Endothelial cell of umbilical vein (primary cell): ENCODE measurements at places on chromosomes 12 and 14. TPM values are rescaled to one million over a fixed set of nuclear protein-coding genes. Genes with fewer than 3 reads are reported as not detected.

DNA sequence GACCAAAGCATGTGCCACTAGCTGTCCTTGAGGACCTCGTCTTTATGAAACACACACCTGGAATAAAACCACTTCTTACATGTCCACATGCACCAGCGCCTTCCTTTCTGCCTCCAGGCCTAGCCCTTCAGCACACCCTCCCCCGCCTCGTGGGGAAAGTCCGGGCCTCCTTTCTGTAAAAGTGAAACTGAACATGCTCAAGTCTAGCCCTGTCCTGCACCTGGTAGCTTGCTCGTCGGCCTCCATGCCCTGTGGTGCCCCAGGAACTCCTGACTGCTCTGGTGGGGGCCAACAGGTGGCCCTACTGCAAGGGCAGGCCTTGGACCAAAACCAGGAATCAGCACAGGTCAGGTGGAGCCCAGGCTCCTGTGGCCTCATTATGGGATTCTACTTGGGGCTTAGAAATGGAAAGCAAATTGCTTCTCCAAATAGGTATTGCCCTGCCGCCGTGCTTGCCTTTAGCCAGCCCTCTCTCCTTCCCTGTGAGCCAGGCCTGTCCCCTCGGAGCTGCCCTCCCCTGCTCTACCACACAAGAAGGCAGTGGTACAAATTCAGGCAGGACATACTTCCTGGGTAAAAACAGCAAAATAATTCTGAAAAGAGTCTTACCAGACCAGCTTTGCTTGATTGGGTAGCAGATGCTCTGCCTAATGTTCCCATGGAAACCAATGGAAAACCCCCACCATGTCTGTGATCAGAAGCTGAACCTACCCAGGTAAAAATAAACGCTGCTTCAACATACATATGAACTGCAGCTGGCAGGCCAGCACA, 43.5 kb downstream of the ERH start:
- DNase-seq = no peak

The ANKS1B gene
- 0.38 and 0.42 TPM in 2 replicates for total RNA-seq

DNA sequence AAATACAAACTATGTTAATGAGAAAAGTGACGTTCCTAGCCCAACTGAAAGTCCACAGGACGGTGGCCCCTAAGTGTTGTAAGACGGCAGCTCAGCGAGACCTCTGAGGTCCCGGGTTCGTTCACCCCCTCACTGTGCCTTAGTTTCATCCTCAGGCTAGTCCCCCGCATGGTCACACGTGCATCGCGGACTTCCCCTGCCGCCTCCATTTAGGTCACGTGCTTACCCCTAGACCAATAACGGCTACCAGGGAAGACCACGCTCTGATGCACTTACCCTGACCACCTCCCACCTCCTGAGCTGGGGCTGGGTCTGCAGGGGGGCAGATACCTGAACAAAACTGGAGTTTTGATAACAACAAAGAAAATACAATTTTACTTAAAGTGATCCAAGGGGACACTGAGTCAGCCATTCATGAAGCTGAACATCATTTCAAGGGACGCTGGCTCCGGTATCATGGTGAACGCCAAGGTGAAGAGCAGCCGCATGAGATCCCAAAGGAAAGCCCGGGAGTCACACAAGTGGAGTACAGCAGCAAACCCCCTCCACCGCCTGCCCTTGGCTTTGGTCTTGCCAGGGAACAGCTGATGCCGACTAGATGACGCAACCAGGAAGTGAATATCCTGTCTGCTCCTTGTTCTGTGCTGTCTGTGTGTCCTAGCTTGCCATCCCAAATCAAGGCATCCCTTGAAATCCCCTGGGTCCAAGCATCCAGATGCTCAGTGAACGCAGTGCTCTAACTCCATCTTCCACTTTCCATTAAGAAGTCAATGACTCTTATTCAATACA, 274.1 kb downstream of the PCNX1 start:
- no peak for DNase-seq

GRCh38 chr14:52856139-52856538, 64.7 kb upstream of the GNPNAT1 start:
- no peak for DNase-seq

The ANKRD33 gene
- 0.95 and 1.2 TPM in 2 replicates for total RNA-seq

- peak; percentile 70 for DNase-seq
These were observed 29.0 kb downstream of the CHGA start for GRCh38 chr14:92951912-92952471.

The MANSC4 gene
- 0.65 TPM in 1 of 2 replicates, not detected in the other for total RNA-seq

DNA sequence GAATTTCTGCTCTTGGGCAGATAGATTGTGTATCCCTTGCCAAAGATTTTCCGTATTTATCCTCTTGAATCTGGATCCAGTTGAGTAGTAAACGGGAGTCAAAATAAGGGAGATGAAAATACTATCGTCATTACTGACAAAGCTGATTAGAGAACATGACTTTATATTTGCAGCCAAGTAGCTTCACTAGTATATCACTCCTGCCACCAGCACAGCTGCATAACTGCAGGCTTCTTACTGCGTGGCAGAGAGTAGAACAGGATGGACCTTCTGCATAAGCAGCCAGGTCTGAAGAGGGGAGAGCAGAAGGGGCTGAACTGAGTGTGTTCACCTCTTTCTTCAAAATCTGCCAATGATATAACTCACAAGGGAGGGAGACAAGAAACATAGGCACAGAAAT, 283.7 kb downstream of the FBXL14 start:
- DNase-seq = no peak

DNA sequence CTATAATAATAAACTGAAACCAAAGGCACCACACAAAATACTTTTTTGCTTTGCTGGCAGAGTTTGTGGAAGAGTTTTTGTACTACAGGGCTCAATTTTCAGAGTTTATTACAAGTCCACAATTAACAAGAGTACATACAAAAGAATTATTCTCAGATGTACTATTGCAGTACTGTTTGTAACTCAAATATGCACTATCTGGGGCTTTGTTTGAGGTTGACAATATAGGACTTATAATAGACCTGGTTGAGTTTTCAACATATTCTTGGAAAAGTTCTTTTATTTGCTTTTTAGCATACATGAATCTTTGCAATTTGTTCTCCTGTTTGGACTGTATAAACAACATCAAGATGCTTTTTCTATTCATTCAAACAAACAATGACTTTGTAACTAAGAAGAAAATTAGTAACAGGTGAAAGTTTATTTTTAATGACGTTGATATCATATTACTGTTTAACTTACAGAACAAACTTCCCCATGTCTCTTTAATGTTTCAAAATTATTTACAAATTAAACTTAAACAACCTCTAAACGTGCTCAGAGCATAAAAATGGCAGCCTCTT, 407.4 kb upstream of the PRICKLE1 start:
- DNase-seq = no peak

DNA sequence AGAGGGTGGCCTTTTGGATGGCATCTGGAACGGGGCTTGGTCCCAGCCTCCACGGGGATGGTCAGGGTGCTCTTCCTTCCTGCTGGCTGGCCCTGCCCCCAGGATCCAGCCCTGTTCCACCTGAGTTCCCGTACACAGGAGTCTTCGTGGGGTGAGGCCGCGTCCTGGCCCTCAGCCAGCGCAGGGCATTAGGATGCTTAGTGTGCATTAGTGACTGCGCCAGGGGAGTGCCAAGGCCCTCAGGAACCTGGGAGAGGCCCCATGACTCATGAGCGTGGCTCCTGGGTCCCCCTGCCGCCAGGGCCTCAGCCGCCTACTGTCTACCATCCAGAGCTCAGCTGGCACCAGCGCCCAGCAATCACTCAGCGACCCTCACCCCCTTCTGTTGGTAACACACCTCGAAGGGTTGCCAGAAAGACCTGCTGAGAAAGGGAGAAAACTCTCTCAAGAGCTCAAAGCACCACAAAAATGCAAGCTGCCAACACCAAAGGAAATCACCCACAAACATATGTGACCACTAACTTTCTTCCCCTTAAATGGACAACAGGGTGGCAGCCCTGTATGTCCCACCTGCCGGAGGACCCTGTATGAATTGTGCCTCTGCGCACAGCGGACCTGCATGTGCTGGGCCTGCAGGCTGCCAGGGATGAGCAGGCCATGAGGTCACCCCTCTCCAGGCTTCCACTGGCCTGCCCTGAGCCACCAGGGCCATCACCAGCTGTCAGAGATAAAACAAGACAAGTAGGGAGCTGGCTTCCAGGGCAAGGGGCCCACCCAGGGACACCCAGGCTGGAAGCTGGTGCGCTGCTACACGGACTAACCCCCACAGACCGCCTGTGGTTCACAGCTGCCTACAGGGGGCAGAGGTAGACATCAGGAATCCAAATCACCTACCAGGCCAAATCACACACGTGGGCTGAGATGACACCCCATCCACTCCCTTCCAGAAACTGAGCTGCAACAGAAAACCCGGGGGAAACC, 28.7 kb downstream of the CCDC85C start:
- DNase-seq = no peak

DNA sequence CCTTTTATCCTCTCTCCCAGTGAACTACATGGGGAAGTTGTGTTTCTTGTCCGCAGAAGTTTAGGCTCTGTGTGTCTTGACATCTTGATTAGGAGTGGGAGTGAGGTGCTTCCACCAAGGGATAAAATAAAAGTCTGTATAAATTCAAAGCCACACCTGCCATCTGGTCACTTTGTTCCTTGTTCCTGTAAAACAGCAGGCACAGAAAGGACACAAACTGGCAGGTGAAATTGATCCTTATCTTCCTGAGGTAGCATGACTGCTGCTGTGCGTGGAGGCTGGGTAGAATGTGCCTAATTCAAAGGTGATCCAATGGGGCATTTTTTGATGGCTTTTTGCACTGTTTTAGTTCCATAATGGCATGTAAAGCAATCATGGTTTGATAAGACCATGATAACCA, 104.3 kb upstream of the KITLG start:
- DNase-seq = no peak

The B4GALNT1 gene
- total RNA-seq = 0.25 and 0.35 TPM in 2 replicates

DNA sequence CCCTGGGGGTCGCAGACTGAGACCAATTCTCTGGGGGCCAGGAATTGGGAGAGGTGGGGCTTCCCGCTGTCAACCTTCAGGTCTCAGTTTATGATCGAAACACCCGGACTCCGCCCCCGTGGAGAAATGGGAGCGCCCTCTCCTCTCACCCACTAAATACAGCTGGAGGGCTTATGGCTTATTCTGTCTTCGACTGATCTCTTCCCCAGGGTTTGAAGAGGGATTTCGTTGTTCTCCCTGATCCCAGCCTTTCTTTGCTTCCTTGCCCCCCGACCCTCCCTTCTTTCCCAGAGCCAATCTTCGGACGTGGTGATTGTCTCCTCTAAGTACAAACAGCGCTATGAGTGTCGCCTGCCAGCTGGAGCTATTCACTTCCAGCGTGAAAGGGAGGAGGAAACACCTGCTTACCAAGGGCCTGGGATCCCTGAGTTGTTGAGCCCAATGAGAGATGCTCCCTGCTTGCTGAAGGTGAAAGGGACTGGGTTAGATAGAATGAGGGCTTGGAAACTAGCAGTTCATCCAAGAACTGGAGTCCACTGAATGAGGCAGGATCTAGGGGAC, 607 bp downstream of the OS9 start:
- DNase-seq = peak; percentile 64

- DNase-seq = no peak
These were observed 26.9 kb downstream of the WBP11 start for GRCh38 chr12:14776236-14776961.

- DNase-seq = no peak
These were observed 69.8 kb downstream of the DPF3 start for GRCh38 chr14:72824051-72824450.

The GLIPR1L1 gene
- total RNA-seq = not detected in 2 replicates

DNA sequence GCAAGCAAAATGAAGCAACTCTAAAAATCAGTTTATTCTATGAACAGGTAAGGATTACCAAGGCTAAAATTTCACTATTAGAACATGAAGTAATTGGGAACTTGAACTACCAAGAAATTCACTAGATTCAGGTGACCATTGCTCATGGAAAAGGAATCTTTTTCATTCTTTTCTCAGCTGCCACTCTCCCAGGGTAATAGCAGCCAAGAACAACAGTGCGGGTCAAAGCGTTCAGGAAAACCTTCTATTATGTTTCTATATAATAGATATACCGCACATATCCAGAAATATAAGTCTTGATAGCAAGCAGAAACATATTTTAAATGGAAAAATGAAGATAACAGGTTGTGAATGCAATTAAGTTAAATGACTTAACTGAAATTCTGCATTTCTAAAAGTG, 125.6 kb downstream of the NELL2 start:
- DNase-seq = peak; percentile 10

DNA sequence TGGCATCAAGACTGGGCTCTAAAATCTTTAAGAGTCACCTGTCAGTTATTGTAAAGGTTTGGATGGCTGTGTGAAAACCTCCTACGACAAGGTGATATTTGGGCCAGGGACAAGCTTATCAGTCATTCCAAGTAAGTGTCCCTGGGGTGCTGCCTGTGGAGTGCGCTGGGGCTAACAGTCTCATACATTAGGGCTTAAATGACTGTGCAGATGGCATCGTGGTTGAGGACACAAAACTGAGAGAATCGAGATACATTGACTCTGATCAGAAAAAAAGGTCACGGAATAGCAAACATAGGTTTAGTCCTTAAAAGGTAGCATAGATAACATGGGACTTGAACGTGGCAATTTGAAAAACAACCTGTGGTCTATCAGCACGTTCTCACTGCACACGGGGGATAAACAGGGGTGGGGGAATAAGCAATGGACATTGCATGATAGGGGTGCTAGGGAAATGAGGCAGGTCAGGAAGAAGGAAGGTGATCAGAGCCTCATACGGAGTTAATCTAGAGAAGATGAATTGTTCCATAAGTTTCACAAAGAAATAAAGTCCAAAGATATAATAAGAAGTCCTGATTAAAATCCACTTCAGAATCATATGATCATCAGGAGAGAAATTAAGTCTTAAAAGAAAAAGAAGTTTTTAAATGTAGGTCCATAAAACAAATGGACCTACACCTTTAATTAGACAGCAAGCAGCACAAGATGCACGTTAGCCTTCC, 100.3 kb downstream of the DAD1 start:
- DNase-seq = no peak

DNA sequence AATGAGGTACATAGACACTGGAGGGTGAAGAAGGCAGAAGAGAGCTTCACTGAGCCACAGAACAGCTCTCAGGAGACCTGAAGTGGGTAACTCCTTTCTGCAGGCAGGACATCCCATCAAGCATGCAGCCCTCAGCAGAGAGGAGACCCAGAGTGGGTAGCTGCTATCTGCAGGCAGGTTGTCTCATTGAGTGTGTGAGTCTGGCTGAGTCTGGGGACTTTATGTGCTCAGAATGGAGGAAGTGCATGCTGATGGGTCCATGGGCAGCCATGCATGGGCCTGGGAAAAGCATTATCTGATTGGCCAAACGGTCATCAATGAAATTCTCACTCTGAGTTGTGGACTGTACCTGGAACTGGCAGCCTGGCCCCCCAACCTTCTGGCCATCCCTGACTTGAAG, 14.7 kb upstream of the HIGD1C start:
- no peak for DNase-seq

GRCh38 chr12:107122452-107122958, 29.2 kb upstream of the CRY1 start:
- no peak for DNase-seq

- DNase-seq = peak; percentile 34
These were observed 61.1 kb upstream of the PTPRB start for GRCh38 chr12:70698345-70698744.

- no peak for DNase-seq
These were observed 53.1 kb downstream of the FUT8 start for GRCh38 chr14:65465584-65465983.

- DNase-seq = no peak
These were observed 2.2 kb upstream of the NCKAP1L start for GRCh38 chr12:54495327-54495726.
